Activated naive CD8-positive, alpha-beta T cell treated with anti-CD3 and anti-CD28 coated beads, Interleukin-2, amount 50 U/mL, for 16 hours (primary cell): ENCODE measurements at places on chromosomes 16 and 17.

- no peak for DNase-seq
These were observed 14.7 kb upstream of the MEOX1 start for GRCh38 chr17:43676471-43676870.

GRCh38 chr17:81332914-81333528 is 37.9 kb upstream of the SLC38A10 start:
- no peak for DNase-seq

DNA sequence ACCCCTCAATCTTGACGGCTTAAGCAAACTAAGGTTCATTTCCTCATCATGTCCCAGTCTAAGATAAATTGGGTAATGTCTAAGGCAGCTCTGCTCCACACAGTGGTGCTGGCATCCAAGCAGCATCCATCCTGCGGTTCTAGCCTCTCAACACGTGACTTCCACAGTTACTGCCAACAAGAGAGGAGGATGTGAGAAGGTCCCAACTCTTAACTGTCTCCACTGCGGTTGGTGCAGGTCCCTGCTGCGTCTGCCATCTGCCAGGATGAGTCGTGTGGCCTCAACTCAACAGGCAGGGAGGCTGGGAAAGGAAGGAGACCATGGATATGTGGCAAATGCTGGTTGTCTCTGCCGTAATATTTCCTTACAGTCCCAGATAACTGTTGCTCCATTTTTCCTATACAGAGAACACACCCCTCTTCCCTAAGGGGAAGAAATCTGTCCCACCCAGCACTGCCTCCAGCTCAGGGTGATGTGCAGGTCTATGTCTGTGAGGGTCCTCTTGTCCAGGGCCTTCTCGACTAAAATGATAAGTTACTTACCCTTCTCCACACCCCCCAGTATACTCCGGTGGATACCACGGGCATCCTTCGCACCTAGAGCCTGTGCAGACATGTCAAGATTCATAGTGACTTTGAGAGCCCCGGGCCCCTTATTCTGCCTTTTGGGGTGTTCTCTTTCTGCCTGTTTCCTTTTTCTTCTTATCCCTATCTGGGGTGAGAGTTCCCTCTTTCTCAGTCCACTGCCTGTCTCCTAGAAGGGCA is 64.7 kb downstream of the KCNJ18 start:
- no peak for DNase-seq

DNA sequence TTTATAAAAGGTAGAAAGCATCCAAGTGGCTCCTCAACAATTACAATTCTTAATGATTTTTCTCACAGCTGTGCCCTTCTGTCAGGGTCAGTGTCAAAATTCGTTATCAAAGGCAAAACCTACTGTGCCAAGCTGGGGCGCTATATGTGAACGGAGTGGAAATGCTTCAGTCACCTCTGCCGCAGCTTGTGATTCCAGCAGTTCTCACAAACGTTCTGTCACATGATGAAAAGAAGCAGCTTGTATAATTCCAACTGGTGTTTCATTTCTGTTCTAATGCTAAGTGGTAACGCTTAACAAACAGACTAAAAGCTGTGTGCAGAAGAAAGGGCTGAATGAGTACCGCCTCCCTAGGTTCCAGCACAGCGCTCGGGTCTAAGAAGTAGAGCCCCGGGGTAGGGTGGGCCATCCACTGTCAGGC is 14.2 kb downstream of the PLD6 start:
- no peak for DNase-seq

GRCh38 chr17:9115214-9116191 is 94.2 kb downstream of the NTN1 start:
- peak; percentile 32 for DNase-seq

- DNase-seq: no peak
These were observed 53.5 kb upstream of the CDH8 start for GRCh38 chr16:62089715-62090114.

DNA sequence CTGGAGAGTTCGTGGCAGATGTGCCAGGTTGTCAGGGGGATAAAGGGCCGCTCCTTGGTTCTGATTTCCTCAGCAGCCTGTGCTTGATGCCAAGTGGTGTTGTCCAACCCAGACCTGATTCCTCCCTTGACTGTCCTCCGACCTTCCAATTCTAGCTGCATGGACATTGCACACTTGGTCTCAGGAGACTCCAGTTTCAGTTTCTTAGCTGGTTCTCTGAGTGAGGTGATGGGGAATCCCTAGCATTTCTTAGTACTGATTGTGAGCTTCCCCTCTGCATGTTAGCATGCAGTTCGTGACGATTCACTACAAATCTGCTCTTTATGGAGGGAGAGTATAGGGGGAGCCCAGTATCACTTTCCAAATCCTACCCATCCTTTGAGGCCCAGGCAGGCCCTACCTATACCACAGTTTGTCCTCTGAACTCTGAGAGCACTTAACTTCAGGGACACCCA is 12.4 kb upstream of the CCR7 start:
- DNase-seq: no peak

- DNase-seq: no peak
These were observed 3.3 kb downstream of the TOX3 start for GRCh38 chr16:52543654-52544053.

DNA sequence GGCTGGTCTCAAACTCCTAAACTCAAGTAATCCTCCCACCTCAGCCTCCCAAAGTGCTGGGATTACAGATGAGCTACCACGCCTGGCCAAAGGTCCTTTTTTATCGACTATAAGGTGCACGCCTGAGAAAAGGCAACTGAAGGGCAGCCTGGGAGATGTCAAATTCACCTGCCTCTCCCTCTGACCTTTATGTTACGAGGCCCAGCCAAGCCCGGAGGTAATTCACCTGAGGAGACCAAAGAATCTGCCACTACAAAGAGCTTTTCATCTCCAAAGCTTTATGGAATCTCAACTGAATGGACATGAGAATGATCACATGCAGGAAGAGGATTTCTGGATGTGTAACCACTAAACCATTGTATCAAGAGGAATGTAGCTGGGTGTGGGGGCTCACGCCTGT is 37.2 kb downstream of the LYRM1 start:
- DNase-seq: no peak

- no peak for DNase-seq
These were observed 43.6 kb upstream of the CACNG5 start for GRCh38 chr17:66791347-66791746.

GRCh38 chr17:8041249-8041928 is 2.5 kb downstream of the ALOX15B start:
- DNase-seq: no peak

DNA sequence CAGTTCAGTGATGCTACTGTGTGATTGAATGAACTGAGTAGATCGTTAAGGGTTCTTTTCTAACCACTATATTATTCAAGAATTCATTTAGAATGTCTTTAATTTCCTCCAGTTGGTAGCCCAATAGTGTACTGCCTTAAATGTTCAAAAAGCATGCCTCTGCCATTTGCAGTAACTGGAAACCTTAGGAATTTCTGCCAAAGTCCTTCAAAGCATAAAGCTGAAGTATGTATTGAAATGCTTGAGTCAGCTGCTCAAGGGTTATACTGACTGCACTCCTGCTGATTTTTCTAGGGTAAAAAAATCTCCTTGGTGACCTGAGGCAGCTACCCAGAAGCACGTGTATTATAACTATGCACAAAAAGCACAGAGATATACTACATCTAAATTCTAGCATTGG is 56.5 kb downstream of the SNTB2 start:
- no peak for DNase-seq

GRCh38 chr16:68478526-68479250 is 30.4 kb upstream of the SMPD3 start:
- DNase-seq: no peak

DNA sequence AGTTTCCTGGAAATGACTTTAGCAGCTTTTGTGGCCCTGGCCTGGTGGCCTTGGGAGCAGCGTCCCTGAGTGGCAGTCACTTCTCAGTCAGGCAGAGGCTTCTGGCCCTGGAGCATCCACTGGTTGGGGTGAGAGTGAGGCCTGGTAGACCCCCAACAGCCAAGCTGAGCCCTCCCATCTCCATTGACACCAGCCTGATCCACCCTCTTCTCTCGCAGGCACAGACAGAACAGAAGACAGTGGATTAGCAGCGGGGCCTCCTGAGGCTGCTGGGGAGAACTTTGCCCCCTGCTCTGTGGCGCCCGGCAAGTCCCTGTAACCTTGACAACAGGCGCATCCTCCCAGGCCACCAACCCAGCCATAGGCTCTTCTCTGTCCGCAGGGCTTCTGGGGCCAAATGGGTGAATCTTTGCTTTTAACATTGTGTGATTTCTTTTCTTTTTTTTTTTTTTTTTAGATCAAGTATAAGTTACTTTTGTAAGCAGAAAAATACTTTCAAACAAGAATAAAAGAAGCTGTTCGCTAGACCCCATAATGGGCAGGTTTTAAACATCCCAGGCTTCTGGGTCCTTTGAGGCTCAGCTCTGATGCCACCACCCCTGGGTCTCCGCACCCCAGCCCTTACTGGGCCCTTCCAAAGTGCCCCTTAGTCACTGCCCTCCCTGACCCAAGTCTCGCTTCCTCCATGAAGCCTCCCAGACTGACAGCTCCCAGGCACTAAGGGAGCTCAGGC is 12.7 kb upstream of the FLYWCH1 start:
- no peak for DNase-seq

- no peak for DNase-seq
These were observed 385.4 kb upstream of the RBFOX1 start for GRCh38 chr16:6947291-6947690.

DNA sequence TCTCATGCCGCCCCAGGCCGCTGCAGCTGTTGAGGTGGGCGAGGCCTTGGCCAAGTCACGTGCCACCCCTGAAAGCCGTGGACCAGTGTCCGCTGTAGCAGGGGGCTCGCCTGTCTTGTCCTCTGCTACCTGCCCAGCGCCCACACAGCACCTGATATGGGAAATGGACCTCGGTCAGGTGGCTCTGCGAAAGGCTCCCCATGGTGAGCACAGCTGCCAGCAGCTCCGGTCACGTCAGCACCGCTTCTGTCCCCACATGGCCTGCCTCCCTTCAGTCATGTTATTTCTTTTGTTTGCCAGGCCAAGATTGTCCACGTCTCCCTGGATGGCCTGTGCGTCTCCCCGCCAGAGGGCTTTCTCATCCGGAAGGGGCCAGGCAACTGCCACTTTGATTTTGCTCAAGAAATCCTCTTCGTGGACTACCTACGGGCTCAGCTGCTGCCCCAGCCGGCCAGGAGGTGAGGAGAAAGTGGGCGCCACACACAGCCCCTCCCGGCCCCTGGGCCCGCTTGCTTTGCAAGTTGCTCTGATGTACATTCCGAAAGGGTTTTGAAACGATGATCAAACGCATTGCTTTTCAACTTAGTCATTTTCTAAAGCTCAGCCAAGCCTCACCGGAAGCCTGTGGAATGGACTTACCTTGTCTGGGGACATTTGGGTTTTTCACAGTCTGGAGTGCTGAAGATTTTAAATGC is 219.8 kb downstream of the KATNIP start:
- no peak for DNase-seq

- DNase-seq: peak; percentile 84
These were observed 25.7 kb downstream of the MRC2 start for GRCh38 chr17:62653002-62653825.

DNA sequence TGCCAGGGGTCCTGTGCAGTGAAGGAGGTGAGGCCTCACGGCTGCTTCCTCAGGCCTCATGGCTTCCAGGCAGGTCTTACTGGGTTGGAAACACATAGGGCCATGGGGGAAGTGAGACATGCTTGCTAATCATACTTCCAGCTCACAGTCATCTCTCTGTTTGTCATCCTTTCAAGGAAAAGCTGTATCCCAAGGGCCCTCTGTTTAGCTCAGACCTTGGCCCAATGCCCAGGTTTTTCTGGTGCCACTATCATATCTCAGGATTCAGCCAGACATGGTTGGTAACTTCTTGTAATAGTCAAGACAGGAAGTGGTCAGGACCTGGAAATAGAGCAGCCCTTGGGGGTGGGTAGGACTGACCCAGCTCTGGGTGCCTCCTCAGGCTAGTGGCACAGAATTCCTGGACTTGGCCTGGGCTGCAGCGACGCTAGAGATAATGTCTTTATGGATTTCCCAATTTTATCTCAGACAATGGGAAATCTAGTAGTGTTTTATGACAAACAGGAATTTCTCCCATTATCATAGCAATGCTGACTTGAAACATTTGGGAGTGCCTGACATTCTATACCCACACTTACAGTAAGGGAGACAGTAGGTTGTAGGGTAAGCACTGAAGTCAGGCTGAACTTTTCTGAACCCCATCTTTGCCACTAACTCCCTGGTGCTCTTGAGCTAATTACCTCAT is 13.5 kb upstream of the ITGB3 start:
- DNase-seq: no peak

GRCh38 chr17:73356561-73357170 is 44.9 kb upstream of the CDC42EP4 start:
- no peak for DNase-seq

GRCh38 chr17:10646392-10646990 is 10.6 kb downstream of the MYH3 start:
- DNase-seq: peak; percentile 56

- no peak for DNase-seq
These were observed 65.4 kb upstream of the ZFHX3 start for GRCh38 chr16:73113336-73113735.

DNA sequence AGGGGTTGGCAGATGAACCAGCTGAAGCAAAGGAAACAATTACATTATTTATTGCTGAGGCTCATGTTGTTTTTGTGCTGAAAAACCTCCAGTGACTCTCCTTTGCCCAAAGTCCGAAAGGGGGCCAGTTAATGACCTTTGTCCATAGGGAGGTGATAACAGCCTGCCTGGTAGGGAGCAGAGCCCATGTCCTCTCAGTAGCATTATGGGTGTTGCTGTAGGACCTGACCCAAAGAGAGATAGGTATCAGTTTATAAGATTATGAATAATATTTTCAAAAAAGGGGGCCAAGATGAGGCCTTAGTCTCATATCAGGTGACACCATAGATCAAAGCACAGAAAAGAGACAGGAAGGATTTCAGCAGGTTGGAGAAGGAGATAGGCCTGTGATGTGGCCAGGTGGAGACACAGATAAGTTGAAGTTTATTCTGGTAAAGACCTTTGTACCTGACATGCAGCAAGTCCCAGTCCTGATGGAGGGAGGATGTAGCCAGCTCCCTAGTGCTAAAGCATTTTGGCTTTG is 55.1 kb downstream of the CENPV start:
- no peak for DNase-seq

DNA sequence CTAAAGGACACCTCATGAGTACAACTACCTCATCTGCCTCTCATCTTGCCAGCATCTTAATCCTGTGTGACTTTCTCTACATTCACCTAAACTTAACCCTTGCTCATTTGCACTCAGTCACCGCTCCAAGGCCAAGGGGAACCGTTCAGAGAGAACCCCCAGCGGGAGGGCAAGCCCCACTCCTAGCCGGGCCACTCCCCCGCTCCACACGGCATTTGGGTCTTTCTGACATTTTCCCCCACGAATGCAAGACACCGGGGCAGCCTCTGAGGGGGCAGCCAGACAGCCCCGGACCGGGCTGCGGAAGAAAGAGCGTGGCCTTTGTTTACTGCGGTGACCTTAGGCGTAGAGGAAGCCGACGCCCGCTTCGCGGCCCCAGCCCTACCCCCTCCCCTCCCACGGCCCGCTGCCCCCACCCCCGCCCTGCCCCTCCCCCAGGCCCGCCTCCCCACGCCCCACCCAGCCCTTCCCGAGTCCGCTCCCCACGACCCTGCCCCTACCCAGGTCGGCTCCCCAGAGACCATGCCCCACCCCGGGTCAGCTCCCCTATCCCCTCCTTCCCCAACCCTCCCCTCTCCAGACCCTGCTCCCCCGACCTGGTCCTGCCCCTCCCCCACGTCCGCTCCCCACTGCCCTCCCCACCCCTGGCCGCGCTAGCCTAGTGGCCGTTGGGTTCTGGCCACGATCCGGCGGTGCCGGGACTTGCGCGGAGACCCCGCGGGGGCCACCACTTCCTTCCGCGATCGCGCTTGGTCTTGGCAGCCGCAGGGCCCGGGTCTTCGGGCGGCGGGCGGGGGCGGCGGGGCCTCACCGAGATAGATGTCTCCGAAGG is 789 bp downstream of the CSNK1D start:
- no peak for DNase-seq
